ENCODE measurements at places on chromosomes 7 and 10.

GRCh38 chr7:46695051-46695708 lies 774.1 kb upstream of the IGFBP3 start:
- DNase-seq: no peak

- no peak for DNase-seq
These were observed 33.4 kb downstream of the PARD3 start for GRCh38 chr10:34781711-34782110.

- no peak for DNase-seq
These were observed 10.9 kb upstream of the NFE2L3 start for GRCh38 chr7:26141077-26141476.

DNA sequence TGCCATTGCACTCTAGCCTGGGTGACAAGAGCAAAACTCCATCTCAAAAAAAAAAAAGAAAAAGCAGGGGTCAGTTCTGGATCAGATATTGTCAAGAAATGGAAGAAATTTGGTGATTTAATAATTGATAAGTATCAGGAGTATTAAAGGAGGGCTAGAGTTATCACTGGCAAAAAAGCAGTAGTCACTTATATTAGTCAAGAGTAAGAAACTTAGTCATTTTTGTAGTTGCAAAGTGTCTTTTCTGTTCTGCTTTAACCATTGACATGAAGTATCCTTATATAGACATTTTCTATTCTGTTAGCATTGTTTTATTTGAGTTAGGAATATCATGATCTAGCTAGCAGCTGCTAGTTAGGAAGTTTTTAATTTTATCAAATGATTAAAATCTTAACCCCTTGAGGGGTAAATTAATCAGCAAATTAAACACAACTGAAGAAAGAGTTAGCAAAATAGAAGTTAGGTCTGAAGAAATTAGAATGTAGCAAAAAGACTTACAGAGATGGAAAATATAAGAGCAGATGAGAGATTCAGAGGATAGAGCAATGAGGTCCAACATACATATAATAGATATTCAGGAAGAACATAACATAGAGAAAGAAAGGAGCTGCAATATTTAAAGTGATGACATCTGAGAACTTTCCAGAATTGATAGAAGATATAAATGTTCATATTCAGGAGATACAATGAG lies 7.3 kb upstream of the CCDC6 start:
- DNase-seq: no peak

DNA sequence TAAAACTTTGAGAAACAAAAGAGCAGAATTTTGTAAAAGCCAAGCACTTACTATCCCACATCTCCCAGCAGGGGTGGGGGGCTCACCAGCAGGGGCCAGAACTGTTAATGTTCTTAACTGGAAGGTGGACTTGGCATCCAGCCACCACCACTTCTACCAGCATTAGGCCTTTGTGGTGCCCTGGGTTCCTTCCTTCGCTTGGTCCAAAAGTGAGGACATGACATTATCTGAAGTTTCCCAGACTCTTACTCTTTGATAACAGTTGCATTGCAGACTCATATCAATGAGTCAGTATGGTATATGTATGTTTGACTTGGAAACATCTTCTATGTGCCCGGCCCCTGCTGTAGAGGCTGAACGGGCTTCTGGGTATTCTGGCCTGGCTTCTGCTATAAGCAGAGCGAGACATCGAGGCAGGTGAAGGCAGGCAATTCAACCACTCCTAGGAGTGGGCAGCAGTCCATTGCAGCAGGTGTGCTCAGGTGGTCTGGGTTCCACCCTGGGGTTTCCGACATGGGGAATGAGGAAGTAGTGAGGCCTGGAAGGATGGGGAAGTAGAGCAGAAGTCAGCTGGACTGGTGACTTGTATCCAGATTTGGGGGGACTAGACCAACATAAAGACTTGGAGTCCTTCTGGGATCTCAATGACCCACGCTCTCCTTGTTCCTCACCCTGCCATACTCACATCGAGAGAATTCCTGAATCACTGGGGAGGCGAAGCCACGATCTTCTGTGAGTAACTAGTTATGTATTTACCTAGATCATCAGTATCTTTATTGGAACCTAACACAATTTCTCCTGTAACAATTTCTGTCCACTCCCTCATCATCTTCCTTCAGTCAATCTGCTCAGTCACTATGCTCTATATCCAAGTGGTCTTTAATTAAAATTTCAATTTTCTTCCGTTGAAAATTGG lies 4.1 kb downstream of the ZNF777 start:
- DNase-seq: no peak

- DNase-seq: no peak
These were observed 456.2 kb upstream of the NRP1 start for GRCh38 chr10:33790521-33791271.

DNA sequence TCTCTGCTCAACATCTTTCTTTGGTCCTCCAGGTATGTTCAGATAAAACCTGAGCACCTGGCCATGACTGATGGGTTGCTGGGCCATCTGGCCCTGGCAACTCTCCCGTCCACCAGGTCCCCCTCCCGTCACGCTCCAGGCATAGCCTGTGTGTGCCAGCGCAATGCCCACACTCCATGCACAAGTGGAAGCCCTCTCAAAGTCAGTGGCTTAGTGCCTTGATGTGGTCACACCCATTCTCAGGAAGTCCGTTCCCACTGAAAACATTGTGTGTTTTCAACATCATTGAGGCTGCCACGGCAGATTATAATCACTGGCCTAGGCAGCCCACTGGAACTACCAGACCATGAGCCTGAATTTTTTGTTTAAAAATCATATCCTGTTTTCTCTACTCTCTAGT lies 170.6 kb upstream of the LANCL2 start:
- DNase-seq: no peak

DNA sequence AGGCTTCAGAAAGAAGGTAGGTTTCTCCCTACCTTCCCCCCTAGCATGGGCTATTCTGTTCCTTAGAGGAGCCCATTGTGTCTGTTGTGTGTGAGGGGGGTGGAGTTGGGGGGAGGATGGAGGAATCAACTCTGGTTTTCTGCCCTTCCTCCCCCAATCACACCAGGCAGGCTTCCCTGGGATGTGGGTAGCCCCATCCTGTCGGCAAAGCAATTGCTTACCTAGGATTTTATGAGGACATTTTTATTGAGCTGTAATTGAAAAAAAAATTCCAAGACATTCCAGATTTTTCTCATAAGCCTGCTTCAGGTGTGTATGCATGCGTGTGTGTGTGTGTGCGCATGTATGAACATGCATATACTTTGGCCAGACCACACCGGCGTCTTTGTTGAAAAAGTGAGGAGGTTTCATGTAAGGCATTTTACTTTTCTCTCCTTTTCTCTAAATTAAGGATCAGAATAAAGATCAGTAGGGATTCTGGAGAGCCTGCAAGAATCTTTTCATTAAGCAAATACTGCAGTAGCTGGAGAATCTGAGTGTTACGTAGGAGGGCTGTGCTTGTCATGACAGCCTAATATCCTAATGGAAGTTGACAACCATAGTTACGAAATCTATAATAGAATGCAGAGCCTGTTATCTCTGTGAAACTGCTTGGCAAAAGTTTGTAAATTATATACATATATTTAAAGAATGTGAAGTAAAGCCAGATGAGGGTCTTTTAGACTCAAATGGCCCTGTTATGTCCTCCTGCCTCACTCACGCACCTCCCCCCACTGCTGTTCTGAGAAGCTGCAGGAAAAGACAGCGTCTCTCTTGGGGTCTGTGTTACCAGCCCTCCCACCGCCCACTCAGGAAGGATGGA lies 27.3 kb upstream of the SAMD8 start:
- DNase-seq: no peak

GRCh38 chr7:133082390-133082766 lies 488 bp upstream of the CHCHD3 start:
- no peak for DNase-seq

- DNase-seq: no peak
These were observed 23.2 kb downstream of the NOLC1 start for GRCh38 chr10:102175415-102175814.

GRCh38 chr10:11701451-11702095 lies 40.6 kb upstream of the ECHDC3 start:
- DNase-seq: no peak

DNA sequence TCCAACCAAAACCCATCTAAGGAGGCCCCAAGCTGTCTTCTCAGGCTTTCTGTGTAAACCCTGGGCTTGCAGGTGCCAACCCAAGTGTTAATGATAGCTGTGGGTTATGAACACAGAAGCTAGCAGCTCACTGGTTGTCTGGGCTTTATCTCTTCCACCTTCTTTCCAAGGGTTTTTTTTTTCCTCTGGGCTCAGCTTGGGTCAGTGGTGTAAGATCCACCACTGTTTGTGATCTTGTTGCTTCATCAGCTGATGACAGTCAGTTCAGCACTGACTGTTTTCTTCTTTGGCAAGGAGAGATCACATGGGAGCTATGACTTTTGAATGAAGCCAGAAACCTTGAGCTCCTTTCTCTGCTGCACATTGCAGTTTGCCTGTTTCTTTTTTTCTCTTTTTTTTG lies 4.6 kb downstream of the GTPBP4 start:
- DNase-seq: no peak

GRCh38 chr7:84110400-84110799 lies 84.2 kb downstream of the SEMA3A start:
- DNase-seq: no peak

- DNase-seq: no peak
These were observed 6.5 kb downstream of the ELFN1 start for GRCh38 chr7:1676550-1677078.

GRCh38 chr7:27170426-27171324 lies 3.4 kb downstream of the HOXA10 start:
- DNase-seq: no peak

- DNase-seq: no peak
These were observed 21.7 kb upstream of the MACC1 start for GRCh38 chr7:20238754-20239324.

GRCh38 chr10:93841961-93842360 lies 51.8 kb upstream of the SLC35G1 start:
- peak; percentile 69 for DNase-seq

DNA sequence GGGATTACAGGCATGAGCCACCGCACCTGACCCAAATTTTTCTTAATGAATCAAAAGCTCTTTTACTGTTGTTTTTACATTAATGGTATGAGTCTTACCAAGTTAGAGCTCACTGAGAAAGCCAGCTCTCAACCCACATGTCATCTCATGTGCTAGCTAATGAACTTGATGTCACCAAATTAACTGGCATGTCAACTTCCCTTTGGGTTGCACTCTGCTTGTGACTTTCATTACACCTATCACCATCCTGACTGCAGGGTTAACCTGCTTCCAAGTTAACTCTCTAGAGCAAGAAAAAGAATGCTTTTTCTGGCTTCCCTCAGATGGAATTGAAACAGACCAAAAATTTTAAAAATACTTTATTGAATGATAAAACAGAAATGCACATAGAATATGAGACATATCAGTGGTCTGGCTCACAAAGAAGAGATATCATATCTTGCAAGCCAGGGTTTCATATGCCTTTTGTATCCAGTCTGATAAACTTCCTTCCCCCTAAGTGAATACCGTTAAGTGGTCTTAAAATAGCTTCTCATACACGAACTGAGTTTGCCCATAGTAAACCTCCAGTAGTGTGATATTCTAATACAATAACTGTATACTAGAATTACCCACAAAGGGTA lies 42.9 kb upstream of the TRIM24 start:
- no peak for DNase-seq

DNA sequence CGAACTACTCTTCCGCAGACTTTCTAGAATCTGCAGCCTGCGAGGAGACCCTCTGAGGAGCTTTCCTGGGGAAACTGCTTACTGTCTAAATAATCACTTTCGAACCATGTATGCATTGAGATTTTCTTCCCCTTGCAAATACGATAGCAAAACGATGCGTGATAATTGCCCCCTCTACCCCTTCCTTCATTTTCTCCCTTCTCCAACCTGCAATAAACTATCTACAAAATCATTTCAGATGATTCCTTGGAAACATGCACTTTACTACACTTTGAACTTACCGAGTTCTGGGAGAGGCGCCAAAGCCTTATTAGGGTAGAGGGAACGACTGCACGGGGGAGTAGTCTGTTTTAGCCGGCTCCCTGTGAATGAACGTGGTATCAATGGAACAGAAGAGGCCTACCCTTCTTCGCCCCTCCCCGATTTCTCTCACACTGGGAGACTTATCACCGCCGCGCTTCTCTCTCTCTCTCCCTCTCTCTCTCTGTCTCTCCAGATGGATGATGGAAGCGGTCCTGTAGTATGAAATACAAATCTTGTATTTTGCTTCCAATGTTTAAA lies at the start of gene FGFBP3:
TSS of gene FGFBP3 (minus strand) at position 370 of the 561 bp plus-strand sequence. CDS start 517 bp downstream, outside the sequence.
- peak; percentile 85 for DNase-seq

- no peak for DNase-seq
These were observed 29.6 kb downstream of the DMBT1 start for GRCh38 chr10:122590153-122590552.

- peak; percentile 34 for DNase-seq
These were observed 825 bp downstream of the ZNF862 start for GRCh38 chr7:149838992-149839408.

- DNase-seq: no peak
These were observed 102.9 kb downstream of the MPP7 start for GRCh38 chr10:28199941-28200340.

GRCh38 chr10:61409157-61409556 lies 44.0 kb downstream of the TMEM26 start:
- DNase-seq: peak; percentile 7

DNA sequence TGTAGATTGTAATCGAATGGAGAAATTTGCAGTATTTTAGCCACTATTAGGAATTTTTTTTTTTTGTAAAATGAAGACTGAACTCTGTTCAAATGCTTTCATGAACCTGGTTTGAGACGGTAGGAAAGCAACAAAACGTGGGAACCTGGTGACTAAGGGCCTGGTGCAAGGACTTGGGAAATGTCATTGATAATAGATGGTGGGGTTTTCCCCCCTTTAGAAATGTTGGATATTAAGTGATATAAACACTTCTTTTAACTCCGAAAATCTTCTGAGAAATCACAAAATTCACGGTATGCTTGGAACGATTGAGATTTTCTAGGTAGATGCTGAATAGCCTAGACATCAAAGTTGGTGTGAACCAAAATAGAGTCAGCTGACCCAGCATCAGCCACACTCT lies 6.4 kb downstream of the IFIT2 start:
- DNase-seq: no peak

- DNase-seq: no peak
These were observed 77.4 kb downstream of the ZNF365 start for GRCh38 chr10:62451611-62451975.

GRCh38 chr7:146000882-146001281 lies 115.7 kb upstream of the CNTNAP2 start:
- no peak for DNase-seq

DNA sequence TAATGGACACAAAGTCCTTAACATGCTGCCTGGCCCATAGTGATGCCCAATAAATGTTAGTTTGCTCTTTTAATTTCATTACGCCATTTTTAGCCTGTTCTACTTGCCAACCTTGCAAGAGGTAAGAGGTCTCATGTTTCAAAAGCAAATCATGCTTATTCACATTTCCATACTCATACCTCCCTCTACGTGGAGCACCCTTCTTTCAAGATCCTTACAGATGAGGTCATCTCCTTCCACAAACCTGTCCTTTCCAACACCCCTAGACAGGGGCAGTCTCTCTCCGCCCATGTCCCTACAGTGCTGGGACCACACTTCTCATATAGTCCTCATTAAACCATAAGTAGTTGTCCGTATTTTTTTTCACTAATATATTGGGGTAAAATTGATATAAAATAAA lies 271.3 kb downstream of the FGFR2 start:
- DNase-seq: no peak

Data from neural progenitor cell (in vitro differentiated cells).